ENCODE measurements at places on chromosomes 13 and 19. TPM values are rescaled to one million over a fixed set of nuclear protein-coding genes. Genes with fewer than 3 reads are reported as not detected.

DNA sequence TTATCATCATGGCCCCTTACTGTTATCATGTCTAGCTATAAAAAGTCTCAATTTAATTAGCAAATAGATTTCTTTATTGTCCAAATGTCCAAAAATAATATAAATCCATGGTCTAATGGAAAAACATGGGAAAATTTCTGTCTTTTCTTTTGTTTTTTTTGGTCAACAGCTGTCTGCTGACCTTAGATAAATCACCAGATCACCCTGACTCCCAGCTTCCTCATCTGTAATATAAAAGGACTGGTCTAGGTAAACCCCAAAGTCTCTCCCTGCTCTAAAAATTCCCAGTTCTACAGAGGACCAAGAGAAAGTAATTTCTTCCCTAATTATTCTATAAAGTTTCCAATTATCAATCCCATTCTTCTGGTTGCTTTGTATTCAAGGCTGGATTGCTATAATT, 30.7 kb upstream of the RCBTB2 start:
- no peak for DNase-seq

- no peak for DNase-seq
Observed at GRCh38 chr19:35812220-35813042, at the start of gene PRODH2. TSS of gene PRODH2 (minus strand) at chr19:35812845. CDS start at chr19:35812805, 40 bp downstream.

DNA sequence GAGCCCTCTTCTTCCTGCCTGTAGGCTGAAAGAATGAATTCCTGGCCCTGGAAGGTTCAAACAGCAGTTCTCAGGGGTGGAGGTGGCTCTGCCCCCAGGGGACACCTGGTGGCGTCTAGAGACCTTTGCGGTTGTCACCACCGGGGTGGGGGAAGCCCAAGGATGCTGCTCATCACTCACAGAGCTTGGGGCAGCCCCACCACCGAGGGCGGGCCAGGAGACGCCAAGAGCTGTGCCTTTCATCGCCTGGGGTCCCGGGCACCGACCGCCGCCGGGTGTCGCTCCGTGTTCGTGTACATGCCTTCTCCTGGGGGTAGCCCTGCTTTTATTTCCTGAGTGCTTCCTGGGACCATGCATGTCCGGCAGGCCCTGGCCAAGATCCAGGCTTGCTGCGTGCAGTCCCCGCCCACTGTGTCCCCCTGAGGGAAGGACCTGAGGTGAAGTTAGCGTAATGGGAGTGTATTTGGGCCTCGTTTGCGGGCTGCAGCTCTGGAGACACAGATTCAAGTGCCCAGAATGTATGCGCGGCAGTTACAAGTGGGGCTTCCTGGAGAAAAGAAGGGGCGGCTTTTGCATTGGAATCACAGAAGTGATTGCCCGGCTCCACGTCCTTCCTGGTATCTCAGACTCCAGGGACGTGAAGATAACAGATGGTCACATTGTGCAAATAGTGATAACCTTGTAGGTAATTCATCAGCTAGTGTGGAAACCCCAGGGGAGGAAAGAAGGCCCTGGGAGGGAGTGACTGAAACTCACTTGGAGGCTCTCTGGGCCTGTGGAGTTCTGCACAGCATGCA, 7.8 kb downstream of the DOT1L start:
- DNase-seq: no peak

- no peak for DNase-seq
Observed at GRCh38 chr19:42191330-42191729, 26.1 kb downstream of the DEDD2 start.

DNA sequence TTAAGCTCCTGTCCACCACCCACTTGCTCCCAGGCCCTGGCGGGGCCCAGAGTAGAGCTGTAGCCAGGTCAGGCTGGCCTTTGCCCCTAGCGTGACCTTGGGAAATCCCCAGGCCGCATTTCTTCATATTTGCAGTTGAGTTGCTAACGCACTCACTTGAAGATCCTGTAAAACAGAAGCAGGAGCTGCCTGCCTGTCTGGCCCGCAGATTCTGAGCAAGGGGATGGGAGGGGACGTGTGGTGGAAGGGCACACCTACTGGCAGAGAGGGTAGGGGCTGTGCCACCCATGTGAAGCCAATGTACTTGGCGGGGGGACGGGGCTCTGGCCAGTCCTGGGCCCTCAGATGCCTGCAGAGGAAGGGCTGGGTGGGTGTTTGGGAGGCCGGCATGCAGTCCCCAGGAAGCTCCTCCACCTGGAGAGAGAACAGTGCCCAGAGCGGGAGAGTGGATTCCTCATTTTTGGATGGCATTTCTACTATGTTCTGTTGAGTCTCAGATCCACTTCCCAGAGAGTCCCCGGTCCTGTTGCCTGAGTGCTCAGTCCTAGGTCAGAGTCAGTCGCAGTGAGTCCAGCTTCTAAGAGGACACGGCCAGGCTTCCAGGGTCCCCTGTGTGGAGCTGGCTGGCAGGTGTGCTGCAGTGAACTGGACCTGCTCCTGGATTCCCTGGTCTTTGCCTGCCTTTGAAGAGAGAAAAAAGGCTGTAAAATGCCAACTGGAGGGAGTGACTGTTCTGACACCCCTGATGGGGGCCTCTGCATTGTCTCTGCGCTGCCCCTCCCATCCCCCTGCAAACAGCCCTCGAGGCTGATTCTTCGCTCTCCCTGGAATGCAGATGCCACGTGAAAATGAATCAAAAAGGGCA, 62.9 kb downstream of the GGACT start:
- DNase-seq: no peak

GRCh38 chr19:57841122-57841763, 8.4 kb upstream of the ZNF587 start:
- DNase-seq: no peak

- no peak for DNase-seq
Observed at GRCh38 chr13:64680739-64681138, 2549.4 kb downstream of the PCDH9 start.

- DNase-seq: no peak
Observed at GRCh38 chr19:56933014-56933705, 92.6 kb upstream of the PEG3 start.

DNA sequence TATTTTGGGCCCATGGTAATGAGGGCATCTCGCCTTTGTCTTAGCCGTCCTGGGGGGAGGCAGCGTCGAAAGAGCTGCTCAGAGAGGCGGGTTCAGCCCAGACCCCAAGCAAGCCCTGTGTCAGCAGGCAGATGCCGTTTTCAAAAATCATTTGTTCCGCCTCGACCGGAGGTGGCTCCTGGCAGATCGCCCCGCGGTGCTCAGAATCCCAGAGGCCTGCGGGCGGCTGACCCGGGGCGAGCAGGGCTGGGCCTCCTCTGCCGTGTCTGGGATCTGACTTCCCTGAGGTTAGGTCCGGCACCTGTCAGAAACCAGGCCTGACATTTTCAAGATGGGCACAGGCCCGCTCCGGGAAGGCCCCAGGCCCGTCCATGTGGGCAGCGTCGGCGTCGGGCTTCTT, 36.1 kb downstream of the CRTC1 start:
- DNase-seq: no peak

DNA sequence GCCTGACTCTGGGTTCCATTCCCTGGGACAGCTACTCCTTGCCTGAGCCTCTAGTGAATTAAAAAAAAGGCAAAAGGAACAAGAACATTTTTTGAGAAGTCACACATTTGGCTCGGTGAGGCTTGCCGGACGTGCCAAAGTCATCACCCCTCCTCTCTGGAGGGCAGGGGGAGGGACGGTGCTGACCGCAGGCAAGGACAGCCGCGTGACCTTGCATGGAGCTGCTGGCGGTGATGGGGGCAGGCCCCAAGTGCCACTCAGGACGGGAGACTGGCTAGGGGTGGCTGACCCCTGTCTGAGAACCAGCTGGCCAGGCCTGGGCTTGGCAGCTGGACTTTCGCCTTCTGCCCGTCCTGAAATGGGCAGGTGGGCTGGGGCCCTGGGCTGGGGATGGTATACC, 26.4 kb downstream of the MAP2K2 start:
- no peak for DNase-seq

DNA sequence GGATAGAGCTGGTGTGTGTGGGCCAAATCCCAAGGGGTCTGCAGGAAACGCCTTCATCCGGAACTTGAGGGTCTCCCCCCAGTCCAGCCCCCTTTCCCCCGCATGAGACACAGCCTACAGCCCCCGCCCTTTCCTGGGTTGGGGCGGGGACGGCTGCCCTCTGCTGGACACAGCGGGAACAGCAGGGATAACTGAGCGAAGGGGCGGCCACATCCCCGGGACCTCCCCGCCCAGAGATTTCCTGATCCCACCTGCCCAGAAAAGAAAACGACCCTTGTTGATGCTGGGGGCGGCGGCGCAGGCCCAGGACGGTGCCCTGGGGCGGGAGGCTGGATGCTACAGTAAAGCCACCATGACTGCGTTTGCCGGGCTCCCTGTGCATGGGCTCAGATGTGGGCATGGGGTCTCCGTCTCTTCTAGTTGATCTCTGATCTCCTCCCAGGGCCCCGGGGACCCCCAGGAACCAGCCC, 14.2 kb downstream of the ONECUT3 start:
- DNase-seq: no peak

DNA sequence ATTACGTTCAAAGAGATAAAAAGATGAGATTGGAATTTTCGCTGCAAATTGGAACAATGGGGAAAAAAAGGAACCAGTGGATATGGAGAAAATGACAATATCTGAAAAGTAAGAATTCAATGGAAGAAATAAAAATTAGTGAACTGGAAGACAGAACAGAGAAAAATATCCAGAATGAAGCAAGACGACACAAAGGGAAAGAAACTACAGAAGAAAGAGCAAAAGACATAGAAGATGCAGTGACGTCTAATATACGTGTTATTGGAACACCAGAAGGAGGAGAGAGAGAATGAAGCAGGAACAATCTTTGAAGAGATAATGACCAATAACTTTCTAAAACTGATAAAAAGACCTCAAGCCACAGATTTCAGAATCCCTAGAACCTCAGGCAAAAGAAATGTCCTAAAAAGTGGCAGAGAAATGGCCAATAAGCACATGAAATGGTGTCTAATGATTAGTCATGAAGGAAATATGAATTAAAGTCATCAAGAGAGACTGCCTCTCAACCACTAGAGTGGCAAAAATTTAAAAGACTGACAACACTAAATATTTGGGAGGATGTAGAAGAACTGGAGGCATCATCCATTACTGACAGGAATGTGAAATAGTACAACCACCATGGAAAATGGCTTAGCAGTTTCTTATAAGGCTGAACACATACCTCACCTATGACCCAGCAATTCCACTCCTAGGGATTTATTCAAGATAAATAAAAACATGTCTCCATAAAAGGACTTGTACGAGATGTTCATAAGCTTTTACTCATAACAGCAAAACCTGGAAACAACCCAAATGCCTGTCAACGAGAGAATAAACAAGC, 56.5 kb downstream of the GADD45B start:
- DNase-seq: peak; percentile 99

GRCh38 chr13:74895042-74895796, 586.8 kb downstream of the TBC1D4 start:
- peak; percentile 15 for DNase-seq

- no peak for DNase-seq
Observed at GRCh38 chr13:102907016-102907756, 61.4 kb downstream of the ERCC5 start.

- no peak for DNase-seq
Observed at GRCh38 chr13:112245179-112245724, 130.9 kb upstream of the SPACA7 start.

NDFIP2 gene
- total RNA-seq: 21.7 TPM

OXGR1 gene
- total RNA-seq: not detected

ZNF30 gene
- total RNA-seq: 3.5 TPM

PEG3 gene
- total RNA-seq: 1.5 TPM

ZNF555 gene
- 8.7 TPM for total RNA-seq

DDX49 gene
- 76.5 TPM for total RNA-seq

FUT2 gene
- total RNA-seq: not detected

FFAR1 gene
- not detected for total RNA-seq

KLK10 gene
- not detected for total RNA-seq

PSG2 gene
- total RNA-seq: 0.34 TPM

LRRC63 gene
- total RNA-seq: not detected

PVR gene
- 146 TPM for total RNA-seq

ZNF530 gene
- 17.4 TPM for total RNA-seq

F7 gene
- total RNA-seq: not detected

DPF1 gene
- 8.3 TPM for total RNA-seq

CCDC106 gene
- 4.9 TPM for total RNA-seq

All from M059J (cell line).